ENCODE measurements at places on chromosomes 16 and 17. TPM values are rescaled to one million over a fixed set of nuclear protein-coding genes. Genes with fewer than 3 reads are reported as not detected.

Gene SLC25A11
- total RNA-seq: 70.5 TPM

Gene HBA1
- not detected for total RNA-seq

Gene C16orf54
- 25.2 TPM for total RNA-seq

Gene HSF4
- 34.8 TPM for total RNA-seq

Gene PROCA1
- total RNA-seq: 4.5 TPM
